Esophagus squamous epithelium (tissue), 5 donors: ENCODE measurements at places on chromosomes 11 and 22.

DNA sequence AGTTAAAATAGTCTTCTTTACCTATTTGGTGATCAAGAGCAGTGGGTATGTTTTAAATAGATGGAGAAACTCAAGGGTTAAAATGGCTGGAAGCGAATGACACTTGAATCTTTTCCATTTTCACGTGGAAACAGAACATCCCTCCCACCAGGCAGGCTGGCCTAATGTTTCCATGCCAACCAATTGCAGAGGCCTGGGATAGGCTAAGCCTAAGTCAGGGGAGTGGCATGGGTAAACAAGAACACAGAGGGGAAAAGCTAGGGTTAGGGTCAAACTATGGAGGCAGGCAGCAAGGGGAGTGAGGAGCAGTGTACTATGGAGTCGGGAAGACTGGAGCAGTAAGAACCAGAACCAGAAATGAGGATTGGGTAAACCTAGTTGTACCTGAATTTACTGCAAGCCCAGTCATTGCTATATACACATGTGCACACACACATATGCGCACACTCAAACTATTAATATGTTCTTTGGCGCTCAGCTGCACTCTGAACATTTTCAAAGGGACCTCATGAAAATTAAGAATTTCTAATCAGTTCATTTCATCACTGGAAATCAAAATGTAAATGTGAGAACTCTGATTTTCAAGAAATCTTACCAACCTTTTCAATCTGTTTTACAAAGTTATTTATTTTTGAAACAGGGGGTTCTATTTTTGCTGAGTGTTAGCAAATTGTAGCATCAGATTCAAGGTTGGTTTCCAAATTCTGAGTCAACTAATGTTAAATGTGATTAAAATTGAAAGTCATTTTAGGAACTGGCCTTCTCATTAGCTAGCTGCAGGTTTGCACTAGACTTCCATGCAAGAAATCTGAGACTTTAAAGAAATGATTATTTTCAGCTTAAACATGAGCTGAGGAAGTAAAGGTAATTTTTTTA lies 327.0 kb upstream of the CCDC90B start:
- no peak for DNase-seq

DNA sequence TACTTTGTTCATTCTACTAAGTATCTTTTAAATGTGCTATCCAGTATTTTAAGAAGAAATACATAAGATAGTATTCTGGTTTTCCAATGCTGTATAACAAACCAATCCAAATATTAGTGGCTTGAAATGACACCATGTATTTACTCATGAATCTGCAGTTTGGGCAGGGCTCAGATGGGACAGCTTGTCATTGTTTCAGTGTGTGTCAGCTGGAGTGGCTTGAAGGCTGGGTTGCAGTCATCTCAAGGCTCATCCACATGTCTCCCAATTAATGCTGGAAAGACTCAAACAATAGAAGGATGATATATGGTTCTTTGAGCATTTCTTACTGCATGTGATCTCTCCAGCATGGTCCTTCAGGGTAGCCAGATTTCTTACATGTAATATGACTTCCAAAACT lies 146.2 kb downstream of the ARHGAP42 start:
- no peak for DNase-seq

- no peak for DNase-seq
Measured at GRCh38 chr11:77200351-77201268, 72.6 kb downstream of the MYO7A start.

DNA sequence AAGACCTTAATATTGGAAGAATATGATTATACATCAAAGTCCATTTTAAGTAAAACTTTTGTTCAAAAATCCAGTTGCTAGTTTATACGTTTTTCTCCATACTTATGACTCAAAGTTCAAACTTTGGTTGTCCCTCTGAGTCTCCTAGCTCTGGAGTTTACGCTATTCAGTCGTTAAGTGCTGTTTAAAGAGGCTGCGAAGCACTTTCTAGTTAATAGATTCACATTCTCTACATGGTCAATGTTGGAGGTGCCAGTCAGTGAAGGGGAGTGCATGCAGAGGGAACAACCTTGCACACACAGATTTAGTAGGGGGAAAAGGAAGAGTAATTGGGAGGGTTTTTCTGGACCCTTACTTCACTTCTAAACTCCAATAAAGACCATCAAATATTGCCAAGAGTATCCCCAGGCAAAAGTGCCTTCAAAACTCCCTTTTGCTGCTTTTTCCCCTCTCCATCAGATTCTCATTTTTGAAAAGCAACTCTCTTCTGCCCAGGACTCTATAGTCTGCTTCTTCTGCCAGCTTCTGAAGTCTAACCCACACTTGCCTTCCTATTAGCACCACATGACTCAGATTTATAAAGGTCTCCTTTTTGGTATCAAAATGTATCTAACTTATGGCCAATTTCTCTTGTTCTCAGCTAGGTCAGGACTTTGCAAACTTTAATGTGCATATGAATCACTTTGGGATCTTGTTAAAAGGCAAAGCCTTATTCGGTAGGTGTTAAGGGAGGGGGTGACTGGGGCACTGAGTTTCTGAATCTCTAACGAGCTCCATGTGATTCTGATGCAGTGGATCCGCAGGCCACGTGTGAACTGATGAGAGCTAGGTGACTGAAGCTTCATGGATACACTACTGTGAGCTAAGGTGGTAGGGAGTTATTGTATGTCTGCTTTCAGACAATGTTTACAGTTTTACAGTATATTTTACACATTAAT lies 96.2 kb upstream of the MTMR2 start:
- DNase-seq, result no peak

DNA sequence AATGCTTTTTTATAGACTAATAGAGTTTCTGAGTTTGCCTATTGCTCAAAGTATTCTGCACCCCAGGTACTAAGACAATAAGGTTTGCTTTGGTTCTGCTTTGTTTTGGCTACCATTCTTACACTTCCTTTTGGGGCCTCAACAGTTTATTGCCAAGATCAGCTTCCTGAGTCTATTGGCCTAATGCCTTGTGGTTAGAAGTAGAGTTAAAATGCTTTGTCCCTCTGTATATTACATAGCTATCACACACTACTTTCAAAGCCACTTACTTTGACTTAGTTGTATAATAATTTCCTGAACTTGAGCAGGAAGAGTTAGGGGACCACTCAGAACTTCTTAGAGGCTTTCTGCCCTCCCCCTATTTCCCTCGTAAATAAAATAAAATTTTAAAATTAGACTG lies 96.5 kb downstream of the DLG2 start:
- no peak for DNase-seq

DNA sequence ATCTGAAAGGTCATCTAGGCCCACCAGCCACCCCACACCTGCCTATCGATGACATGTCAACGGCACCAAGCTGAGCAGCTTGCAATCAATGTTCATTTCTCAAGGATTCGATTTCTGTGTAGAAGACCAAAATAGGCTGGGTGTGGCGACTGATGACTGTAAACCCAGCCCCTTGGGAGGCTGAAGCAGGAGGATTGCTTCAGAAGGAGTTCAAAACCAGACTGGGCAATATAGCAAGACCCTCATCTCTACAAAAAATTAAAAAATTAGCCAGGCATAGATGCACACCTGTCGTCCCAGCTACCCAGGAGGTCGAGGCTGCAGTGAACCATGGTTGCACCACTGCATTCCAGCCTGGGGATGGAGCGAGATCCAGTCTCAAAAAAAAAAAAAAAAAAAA lies 108.7 kb downstream of the MICAL3 start:
- DNase-seq, result no peak

DNA sequence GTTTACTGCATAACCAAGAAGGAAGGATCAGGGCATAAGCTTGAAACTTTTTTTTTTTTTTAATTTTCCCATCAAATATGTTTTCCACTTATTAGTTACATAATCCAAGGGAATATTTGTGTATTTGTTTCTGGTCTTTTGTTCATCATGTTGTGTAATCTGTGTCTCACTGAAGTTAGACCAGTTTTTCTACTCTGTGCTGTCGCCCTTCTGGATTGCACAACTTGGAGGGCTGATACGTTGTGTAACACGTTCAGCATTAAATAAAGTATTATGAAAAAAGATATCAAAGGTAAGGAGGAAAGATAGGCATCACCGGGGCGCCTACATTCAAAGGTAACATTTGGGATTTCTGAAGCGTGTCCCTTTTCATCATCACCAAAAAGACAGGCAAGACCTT lies 3.3 kb upstream of the E2F8 start:
- DNase-seq, result no peak

GRCh38 chr22:48258064-48258701 lies 1495.7 kb downstream of the TBC1D22A start:
- no peak for DNase-seq

DNA sequence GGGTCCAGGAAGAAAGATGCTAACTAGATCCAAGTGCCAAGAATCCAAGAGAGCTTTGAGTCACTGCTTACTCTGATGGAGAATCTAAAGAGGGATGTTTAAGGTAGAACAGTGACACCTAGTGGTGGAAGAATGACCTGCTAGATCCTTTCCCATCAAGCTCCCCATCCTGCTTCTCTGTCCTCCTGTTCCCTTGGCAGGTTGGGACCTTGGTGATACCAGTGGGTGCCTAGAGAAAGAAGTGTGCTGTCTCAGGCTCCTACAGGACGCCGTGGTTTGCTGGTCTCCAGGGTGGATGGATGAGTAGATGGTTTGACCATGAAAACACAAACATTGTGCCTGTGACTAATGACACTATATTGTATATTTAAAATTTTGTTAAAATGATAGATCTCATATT lies 383.7 kb downstream of the TMEM135 start:
- no peak for DNase-seq

DNA sequence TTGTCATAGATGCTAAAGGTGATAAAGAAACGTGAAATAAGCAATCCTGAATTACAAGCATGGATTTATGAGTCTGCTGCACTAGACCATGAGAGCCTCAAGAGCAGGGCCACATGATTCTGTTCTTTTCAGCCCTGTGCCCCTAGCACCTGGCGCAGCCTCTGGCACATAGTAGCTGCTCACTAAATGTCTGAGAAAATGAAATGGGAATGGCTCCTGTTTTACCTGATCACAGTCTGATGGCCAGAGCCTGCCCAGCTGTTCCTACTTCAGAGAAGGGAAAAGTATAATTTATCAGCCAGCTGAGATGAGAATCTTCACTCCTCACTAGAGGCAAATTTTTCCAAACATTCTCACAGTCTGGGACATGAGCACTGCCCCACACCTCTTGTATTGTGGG lies 10.7 kb upstream of the PKNOX2 start:
- no peak for DNase-seq

GRCh38 chr11:15673408-15673831 lies 558.7 kb downstream of the INSC start:
- no peak for DNase-seq

GRCh38 chr11:133047771-133048115 lies 484.6 kb downstream of the OPCML start:
- DNase-seq, result no peak

DNA sequence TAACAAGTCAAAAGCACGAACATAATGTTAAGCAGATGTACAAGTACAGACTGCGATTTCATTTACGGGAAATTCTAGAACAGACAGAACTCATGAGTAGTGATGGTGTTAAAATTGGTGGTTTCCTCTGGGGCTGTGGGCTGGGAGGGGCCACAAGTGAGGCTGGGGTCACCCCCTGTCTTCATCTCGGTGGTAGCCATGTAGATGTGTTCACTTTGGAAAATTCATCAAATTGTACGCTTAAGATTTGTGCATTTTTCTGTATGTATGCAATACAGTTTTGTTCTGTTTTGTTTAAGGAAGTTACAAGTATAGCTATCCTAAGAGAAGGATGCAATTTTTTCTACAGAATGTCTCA lies 504 bp upstream of the ASCC2 start:
- DNase-seq, result no peak

DNA sequence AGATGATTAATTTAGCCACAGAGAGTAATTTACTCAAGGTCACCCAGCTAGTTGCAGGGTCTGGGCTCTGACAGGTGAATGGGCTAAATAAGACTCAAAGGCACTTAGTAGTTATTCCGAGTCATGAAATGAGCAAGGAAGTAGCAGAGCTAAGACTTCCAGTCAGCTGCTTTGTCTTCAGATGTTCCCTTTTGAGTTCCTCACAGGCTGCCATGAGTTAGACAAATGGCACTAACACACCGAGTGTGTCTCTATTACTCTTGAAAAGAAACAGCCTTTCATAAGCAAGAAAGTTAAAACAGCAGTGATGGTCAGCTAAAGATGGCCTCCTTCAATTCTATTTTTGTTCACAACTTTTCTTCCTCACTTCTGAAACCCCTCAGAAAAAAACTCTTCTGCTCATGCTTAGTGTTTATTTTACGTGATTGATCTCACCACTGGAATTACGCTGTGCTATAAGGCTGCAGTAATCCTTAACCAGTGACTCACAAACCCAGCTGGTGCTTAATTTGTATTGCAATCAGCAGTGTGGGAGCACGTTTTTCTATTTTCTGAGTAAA lies 389.1 kb downstream of the AASDHPPT start:
- DNase-seq, result no peak

- DNase-seq, result no peak
Measured at GRCh38 chr11:17439316-17439782, 37.3 kb downstream of the ABCC8 start.

GRCh38 chr22:45997077-45997776 lies 20.3 kb upstream of the WNT7B start:
- no peak for DNase-seq

- no peak for DNase-seq
Measured at GRCh38 chr22:37309211-37310074, 27.1 kb downstream of the CYTH4 start.

GRCh38 chr22:17853073-17853472 lies 78.8 kb upstream of the BID start:
- no peak for DNase-seq
